ENCODE measurements at places on chromosomes 12 and 14. TPM values are rescaled to one million over a fixed set of nuclear protein-coding genes. Genes with fewer than 3 reads are reported as not detected.

- no peak for DNase-seq
Observed at GRCh38 chr14:53954551-53955228, 1.9 kb downstream of the BMP4 start.

DNA sequence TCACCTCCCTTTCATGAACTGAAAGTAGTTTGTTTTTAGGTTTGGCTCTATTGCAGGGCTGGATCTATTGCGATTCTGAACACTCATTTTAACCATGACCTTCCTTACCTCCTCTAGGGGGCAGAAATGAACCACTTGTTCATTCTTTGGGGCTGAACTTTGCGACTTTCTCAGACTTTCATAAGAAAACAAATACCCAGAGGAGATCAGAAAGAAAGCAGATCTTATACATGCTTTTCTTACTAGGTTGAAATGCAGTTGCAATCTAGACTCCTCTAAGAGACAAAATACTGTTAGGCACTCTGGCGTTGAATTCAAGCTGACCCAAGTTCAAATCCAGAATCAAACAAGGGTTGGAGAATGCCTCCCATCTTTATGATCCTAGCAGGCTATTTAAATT is 32.6 kb upstream of the PLEKHG3 start:
- DNase-seq, result peak; percentile 67

DNA sequence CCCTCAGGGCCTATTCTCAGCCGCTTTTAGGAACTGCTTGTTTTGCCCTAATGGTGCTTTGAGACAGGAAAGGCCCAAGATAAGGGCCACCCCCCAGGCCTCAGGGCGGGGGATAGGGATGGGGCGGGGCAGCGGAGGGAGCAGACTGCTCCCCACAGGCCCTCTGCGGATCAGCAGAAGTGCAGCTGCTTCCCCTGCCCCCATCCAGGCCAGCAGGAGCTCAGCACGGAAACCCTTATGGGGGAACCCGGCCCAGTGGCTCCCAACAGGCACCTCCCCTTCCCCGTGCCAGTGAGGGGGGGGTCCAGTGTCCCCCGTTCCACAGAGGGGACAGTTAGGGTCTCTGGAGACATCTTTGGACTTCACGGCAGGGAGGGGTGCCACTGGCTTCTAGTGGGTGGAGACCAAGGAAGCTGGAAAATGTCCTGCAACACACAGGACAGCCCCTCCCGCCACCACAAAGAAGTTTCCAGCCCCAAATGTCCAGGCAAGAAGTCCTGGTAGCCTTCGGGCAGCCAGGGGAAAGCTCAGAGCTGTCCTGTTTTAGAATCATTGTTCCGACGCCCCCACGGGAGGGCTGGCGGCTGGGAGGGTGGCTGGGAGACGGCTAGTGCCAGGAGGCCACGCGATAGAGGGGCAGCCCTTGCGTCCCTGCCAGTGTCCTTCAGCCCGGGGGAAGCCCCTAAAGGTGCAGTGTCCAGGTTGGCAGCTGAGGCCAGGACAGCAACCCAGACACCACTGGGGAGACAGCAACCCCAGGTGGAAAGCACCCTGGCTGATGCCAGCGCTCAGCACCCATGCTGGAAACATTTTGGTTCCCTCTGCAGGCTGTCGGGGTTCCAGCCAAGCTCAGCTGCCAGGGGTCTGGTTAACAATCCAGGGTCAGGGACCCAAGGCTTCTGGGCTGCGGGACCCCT is 10.4 kb upstream of the GPR132 start:
- peak; percentile 76 for DNase-seq

GRCh38 chr12:2417481-2418160 is 364.8 kb downstream of the CACNA1C start:
- DNase-seq, result no peak

DNA sequence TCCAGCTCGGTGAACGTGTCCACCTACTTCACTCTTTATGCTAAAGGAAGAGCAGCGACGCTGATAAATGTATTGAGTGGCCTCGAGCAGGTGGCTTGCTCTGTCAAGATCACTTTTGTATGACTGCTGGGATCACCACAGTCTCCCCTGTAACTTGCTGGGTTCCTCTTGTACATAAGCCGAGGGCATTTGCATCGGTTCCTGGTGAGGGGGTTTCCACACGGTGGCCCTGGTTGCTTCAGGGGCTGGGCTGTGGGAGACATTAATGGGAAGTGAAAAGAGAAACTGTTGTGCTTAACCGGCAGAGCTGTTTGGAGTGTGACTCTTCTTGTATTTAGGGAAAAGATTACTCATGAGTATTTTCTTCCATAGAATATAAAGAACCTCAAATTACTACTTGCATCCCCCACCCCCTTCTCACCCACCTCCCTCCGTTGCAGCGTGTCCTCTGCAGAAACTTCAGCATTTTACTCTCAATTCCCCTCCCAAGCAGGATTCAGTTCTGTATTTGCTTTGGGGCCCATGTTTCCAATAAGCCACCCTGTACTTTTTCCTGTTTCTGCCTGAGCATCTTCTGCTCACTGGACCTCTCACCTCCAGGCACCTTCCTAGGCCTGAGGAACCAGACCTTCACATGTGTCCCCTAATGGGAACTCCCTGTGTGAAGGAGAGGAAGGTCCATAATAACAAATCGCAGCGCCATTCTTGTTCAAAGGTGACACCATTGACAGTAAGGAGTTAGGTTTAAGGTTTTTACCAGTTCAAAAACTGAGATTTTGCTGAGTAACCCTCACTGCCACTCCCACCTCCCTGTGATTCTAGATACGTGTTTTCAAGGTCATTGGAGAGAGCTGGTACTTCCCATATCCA is 187.0 kb downstream of the ETV6 start:
- DNase-seq, result no peak

- DNase-seq, result no peak
Observed at GRCh38 chr12:118500299-118500698, 123.9 kb downstream of the SUDS3 start.

DNA sequence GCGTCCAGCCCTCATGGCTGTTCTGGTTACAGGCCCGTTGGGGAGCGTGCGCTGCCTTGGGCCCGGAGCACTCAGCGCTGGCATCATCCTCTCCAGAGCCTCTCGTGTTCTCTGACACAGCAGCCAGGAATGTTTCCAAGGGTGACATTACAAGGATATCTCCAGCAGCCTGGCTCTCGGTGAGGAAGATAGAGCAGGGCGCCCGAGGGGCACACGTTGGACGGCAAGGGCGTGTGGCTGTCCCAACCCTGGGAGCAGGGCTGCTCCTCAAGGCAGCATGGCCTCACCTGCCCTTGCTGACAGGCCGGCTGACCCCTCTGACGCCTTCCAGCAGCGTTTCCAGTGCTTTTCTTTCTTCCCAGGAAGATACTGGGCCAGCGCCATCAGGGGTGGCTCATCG is 14.4 kb downstream of the LRCOL1 start:
- no peak for DNase-seq

GRCh38 chr14:76584271-76584702 is 177.0 kb upstream of the VASH1 start:
- no peak for DNase-seq

DNA sequence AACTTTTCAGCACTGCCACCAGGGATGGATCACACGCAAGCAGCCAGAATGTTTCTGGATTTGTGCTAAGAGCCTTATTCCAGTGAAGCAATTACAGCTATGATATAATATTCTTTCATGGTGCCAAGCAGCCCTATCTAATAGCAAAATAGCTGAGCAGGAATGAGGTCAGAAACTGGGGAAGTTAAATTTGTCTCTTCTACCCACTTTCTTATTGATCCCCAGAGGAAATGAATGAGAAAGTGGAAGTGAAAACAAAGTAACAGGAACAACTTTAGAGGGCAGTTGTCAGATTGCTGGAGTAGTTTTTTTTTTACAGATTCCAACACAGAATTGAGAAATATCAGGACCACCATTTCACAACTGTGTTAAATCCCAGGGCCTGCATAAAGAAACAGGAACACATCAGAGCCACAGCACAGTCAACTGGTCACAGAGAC is 44.8 kb downstream of the GCH1 start:
- DNase-seq, result peak; percentile 68

DNA sequence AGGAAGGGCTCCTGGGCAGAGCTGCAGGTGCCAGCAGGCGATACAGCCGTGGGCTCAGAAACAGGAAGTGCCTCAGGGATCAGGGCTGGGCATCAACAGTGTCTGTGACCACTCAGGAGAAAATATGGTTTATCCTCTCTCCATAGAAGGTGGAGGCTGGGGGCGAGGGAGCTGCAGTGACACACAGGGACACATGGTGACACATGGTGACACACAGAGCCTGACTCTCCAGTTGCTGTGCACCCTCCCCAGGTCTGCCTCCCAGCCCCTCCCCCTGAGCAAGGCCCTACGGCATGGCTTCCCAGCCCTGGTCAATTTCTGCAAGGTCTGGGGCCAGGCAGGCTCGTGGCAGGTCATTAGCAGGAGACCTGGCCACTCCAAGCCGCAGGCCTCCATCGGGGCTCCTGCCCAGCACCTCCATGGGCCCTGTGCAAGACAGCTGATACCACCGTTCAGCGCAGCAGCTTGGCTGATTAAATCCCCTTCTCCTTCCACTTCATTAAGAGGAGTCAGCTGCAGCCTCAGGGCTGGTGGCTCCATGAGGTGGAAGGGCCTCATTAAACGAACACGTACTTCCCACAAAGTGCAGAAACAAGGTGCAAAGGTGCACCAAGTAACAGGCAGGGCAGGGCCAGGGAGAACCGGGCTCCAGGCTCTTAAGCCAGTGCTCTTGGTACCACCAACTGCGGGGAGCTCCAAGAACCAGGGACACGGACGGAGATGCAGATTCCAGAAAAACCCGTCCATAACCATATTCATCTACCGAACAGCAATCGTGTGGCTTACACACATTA is 60.7 kb downstream of the CCNK start:
- no peak for DNase-seq

DNA sequence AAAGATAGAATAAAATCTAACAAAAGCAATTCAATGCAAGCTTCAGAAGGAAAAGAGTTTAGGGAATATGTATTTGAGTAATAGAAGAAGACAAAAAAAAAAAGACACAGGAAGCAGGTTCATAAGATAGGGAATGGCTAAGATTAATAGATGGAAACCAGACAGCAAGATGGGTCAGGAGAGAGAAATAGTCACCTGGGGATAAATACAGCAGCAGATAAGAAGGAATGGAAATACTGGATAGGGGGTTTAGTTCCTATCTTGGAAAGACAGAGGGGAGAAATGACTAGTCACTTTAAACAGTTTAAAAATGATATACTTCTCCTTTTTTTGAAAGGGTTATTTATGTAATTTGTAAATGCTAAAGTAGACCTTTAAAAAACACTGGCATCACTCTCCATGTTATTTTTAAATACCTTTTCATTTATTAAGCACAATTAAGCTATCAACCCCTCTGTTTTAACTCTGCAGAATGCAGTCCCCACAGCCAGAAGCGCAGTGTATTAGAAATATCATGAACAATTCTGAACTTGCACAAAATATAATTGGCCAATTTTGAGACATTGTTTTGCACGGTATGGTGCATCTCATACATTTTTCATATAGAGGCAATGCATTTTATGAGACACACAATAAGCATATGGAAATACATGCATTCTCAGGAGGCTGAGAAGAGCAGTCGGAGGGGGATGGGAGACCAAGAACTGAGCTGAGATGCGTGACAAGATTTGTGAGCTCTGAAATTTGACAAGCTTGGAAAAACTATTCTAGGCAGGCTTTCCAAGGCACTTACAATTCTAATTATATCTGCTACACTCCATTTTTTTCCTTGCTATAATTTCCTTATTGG is 303.4 kb upstream of the PRICKLE1 start:
- no peak for DNase-seq

- DNase-seq, result no peak
Observed at GRCh38 chr12:22627371-22627770, 2.4 kb downstream of the ETNK1 start.

- no peak for DNase-seq
Observed at GRCh38 chr12:47816403-47817271, 3.1 kb downstream of the HDAC7 start.

GRCh38 chr12:131592972-131593371 is 117.9 kb upstream of the SFSWAP start:
- no peak for DNase-seq

- no peak for DNase-seq
Observed at GRCh38 chr12:117674313-117674712, 294.5 kb downstream of the KSR2 start.

- no peak for DNase-seq
Observed at GRCh38 chr12:77736219-77736965, 94.3 kb upstream of the NAV3 start.

DNA sequence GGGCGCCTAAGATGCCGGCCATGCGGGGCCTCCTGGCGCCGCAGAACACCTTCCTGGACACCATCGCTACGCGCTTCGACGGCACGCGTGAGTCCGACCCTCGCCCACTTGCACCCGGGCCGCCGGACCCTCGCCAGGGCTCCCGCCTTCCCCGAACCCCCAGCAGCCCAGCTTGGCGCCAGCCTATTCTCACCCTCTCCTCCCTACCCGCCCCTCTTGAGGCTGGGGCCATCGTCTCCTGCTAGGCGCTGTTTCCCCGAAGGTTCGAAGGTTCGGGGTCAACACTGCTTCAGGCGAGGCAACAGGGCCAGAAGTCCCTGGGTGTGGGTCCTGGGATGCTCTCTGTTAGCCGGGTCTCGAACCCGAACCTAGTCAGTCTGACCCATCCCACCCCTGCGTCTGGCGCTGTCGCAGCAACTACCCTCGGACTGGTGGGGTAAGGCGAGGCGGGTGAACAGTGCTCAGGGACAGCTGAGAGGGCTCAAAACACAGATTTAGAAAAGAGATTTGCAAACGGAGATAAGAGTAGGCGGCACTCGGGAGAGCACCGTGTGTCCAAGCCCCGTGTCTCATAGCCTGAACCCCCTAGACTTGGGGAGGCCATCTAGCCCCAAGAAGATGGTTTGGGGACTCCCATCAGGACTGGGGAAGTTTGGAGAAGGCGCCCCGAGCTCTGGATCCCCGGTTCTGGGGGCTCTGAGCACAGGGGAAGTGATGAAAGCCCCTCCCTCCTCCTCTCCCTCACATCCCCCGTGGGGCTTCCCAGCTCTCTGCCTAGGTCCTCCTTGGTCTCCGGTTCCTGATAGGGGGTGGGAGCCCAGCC is 787 bp downstream of the KCNH3 start:
- DNase-seq, result no peak

DNA sequence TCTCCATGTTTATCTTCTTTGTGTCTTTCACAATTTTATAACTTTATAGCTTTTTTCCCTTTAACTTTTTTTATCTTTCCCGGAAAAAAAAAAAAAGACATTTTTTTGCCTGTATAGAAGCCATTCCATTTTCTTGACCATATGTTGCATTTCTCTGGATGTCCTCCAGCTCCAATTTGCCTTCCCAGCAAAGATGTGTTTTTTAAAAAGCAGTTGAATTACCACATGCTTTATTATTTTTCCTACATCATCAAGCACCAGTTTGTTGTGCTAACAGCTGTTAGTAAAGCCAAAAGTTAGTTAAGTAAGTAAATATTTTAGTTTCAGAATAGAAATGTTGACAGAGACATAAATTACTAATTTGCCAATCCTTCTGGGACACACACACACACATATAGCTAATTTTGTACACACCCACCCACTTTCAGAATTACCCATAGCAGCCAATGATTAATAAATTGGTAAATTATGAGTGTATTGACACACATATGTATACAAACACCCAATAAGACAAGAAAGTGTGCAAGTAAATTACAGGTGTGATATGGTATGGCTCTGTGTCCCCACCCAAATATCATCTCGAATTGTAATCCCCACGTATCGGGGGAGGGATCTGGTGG is 118.3 kb downstream of the SLC38A6 start:
- no peak for DNase-seq

Gene PIANP
- polyA plus RNA-seq, result 4.4 TPM

Gene SMOC1
- polyA plus RNA-seq, result 7.4 TPM

Gene CD163L1
- 7.5 TPM for polyA plus RNA-seq

Gene PZP
- polyA plus RNA-seq, result 0.72 TPM

Gene FOXG1
- not detected for polyA plus RNA-seq

Gene SMIM10L1
- 12.5 TPM for polyA plus RNA-seq

Gene MYF6
- polyA plus RNA-seq, result 105 TPM

Gene CD4
- 7.0 TPM for polyA plus RNA-seq

Gene NPAS3
- 6.3 TPM for polyA plus RNA-seq

All from muscle of back (tissue), 13 donors.